Germinal center (tissue), 1 donor: ENCODE measurements at places on chromosomes 2 and 18.

GRCh38 chr2:7658486-7658885, 741.3 kb downstream of the RNF144A start:
- DNase-seq: no peak

DNA sequence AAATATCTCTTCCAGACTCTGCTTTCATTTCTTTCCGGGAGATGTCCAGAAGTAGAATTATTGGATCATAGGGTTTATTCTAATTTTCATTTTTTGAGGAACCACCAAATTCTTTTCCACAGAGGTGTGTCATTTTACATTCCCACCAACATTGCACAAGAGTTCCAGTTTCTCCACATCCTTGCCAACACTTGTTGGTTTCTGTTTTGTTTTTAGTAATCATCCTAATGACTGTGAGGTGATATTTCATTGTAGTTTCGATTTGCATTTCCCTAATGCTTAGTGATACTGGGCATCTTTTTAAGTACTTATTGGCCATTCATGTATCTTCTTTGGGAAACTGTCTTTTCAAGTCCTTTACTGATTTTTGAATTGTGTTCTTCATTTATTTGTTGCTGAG, 513.1 kb downstream of the PARD3B start:
- no peak for DNase-seq

- no peak for DNase-seq
Measured at GRCh38 chr2:68351997-68352396, 13.1 kb upstream of the PLEK start.

GRCh38 chr2:80244905-80245584, 59.5 kb downstream of the LRRTM1 start:
- DNase-seq: no peak

DNA sequence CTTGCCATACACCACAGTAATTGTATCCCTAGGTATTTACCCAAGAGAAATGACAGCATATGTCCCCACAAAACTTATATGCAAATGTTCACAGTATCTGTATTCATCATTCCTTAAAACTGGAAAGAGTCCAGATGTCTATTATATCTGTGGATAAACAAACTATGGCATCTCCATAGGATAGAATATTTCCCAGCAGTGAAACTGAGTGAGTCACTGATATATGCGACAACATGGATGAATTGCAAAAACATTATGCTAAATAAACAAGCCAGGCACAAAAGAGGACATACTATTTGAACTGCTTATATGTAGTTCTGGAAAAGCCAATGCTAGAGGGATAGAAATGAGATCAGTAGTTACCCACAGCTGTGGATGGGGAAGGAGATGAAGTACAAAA, 359.4 kb upstream of the DSEL start:
- no peak for DNase-seq

- no peak for DNase-seq
Measured at GRCh38 chr2:106975641-106976040, 89.7 kb upstream of the ST6GAL2 start.

DNA sequence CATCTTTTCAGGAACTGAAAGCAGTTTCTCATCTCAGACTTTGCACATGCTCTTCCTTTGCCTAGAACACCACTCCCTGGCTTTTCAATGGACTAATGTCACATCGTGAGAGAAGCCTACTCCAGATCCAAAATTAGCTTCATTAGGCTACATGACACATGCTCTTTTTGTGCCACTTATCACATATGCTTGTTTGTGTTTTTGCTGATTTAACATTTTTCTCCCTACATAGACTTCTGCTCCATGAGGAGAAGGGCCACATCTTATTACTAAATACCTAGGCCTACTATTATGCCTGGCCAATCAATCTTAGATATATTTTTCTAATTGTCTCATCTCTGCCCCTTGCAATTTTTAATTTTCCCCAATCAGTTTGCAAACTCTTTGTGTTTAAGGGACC, 186.4 kb upstream of the LHCGR start:
- DNase-seq: no peak

GRCh38 chr2:127508631-127509034, 17.7 kb downstream of the IWS1 start:
- no peak for DNase-seq

DNA sequence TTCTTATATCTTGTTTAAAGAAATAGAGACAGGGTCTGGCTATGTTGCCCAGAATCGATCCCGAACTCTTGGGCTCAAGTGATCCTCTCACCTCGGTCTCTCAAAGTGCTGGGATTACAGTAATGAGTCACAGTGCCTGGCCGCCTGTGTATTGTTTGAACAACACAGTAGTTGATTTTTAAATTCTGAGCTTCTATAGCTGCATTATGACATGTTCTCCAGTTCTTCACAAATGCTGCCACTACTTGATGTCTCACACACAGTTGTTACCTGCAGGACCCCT, 7.7 kb upstream of the RHOB start:
- no peak for DNase-seq

DNA sequence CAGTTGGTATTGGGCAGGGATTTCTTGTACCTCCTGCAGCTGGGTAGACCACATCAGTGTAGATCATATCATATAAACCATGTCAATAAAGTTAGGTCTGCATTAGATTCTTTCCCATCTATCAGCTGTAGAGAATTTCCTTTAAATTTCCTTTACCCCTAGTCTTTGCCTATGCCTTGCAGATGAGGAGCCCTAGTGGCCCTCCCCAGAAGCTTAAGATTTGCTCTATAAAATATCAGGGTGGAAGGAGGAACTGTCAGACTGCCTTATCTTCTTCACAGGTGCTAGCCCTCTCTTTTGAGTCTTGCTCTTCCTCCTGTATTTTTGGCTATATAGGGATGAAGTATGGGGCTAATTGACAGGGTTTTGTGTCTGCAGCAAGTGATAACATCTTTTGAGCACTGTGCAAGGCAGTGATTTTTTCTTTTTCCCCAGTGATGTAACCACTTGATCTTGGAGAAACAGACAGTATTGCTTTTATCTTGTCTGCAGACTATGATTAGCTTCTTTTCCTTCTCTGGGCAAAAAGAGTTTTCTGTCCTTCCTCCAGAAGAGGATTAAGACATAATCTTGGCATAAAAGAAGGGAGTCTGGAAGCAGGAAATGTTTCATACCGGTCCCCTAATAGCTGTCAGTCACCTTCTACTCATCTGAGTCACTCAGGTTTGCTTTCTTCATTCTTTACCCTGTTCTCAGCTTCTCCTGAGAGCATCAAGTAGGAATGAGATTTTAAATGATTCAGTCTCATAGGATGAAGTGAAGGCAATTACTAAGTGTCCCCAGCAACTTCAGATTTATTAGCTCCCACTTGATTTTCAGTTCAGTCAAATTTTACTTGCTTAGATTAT, 286.4 kb downstream of the CDH19 start:
- no peak for DNase-seq

DNA sequence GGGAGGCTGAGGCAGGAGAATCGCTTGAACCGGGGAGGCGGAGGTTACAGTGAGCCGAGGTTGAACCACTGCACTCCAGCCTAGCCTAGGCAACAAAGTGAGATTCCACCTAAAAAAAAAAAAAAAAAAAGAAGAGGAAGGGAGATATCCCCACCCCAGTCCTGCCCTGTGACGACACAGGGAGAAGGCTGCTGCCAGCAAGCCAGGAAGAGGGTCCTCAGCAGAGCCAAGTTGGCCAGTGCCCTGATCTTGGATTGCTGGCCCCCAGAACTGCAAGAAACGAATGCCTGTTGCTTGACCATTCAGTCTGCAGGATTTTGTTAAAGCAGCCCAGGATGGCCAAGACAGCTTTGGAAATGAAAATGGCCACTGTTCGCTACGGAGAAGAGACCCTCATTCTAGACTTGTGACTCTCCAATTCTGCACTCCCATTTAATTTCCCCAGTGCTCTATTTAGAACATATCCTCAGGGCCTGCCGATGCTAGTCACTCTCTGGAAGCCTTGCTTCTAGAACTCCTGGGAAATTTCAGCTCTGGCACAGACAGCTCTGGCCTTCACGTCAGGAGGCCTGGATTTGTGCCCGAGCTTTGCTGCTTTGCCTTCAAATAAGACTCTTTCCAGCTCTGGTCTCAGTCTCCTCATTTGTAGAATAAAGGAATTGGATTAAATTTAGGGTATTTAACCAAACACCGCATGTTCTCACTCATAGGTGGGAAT, 15.7 kb upstream of the AMMECR1L start:
- no peak for DNase-seq

- no peak for DNase-seq
Measured at GRCh38 chr2:226467633-226468032, 332.0 kb downstream of the IRS1 start.

DNA sequence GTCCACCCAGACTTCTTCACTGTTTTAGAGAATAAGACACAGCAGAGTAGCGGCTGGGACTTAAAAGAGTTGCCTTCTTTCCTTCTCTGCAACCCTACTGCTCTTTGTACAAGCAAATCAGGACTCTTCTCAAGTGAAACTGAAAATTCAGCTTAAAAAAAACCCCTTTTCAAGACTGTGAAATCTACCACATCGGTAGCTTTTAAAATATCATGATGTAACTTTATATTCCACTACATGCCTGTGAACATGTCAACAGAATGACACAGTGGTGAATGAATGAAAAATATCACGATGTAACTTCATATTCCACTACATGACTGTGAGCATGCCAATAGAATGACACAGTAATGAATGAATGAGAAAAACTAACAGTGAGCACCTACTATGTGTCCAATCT, 53.4 kb downstream of the TCF4 start:
- DNase-seq: no peak

DNA sequence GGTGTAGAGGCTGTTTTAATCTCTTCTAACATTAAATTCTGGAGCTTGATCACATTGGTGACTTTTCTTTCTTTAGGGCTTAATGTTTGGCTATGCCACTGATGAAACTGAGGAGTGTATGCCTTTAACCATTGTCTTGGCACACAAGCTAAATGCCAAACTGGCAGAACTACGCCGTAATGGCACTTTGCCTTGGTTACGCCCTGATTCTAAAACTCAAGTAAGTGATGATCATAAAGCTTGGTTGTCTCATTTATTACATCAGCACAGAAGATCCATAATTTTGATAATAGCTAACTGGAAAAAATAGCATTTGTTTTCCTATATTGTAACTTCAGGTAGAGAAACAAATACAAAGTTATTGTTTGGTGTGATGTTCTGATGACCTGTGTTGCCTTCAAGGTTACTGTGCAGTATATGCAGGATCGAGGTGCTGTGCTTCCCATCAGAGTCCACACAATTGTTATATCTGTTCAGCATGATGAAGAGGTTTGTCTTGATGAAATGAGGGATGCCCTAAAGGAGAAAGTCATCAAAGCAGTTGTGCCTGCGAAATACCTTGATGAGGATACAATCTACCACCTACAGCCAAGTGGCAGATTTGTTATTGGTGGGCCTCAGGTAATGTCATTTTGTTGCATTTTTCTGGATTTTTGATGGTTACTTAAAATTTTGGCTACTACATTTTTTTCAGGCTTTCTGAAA, 2.9 kb downstream of the MAT2A start:
- DNase-seq: no peak

GRCh38 chr2:5530011-5530696, 162.0 kb upstream of the SOX11 start:
- DNase-seq: no peak

DNA sequence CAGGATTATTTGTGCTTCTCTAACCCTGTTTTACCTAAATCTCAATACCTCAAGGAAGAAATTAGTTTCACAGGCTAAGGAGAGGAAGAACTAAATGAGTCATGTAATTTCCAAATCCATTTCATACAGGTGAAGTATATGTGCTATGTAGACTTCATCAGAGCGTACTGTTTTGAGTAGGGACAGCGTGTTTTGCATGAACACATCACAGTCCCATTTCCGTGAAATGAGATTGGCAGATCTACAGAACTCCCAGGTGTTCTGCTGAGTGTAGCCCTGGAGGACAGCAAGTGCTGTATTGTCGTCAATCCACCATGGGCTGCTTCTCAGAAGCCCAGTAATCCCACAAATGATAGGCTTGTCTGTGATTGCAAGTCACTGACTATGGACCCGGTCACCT, 97.7 kb downstream of the XRCC5 start:
- DNase-seq: no peak

- no peak for DNase-seq
Measured at GRCh38 chr2:122610948-122611609, 855.6 kb downstream of the TSN start.

DNA sequence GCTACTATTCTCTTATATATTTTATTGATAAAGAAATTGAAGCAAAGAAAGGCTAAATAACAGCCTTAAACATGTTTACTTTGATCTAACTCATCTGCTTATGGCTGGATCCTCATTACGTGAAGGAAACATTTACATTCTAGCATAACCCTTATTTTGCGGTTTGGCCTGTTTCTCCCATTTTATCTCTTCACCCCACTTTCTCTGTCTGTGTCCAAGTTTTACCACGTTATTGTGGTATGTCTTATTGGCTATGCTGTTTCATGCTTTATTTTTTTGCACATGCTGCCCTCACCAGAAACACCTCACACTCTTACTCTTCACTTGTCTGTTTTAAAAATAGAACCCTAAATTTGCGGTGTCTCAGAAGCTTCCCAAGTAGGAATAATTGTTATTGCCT, 78.5 kb downstream of the RPIA start:
- no peak for DNase-seq

- DNase-seq: no peak
Measured at GRCh38 chr2:22290302-22290701, 1094.7 kb upstream of the KLHL29 start.

DNA sequence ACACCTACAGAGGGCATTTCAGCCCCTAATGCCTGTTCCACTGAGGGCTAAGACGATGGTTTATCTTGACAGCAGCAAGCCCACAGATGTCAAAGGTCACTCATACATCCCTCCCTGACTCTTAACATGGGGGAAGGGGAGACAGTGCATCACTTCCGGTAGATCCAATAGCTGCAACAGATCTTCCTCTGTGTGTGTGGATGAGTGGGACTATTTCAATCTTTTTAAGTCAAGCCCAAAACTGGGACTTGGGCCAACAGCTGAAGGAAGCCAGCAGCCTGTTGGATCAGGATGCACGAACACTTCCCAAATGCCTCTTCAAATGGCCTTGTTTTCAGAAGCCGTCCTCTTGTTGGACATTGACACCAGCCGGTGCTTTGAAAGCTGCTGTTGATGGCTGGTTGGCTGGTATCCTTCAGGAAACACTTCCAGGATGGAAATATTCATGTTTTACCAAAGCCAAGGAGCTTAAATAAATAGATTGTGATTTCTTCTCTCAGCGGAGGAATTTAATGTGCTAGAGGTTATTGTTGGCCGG, 59.2 kb downstream of the IL1R2 start:
- no peak for DNase-seq
